ENCODE measurements at places on chromosomes 7 and 10. TPM values are rescaled to one million over a fixed set of nuclear protein-coding genes. Genes with fewer than 3 reads are reported as not detected.

DNA sequence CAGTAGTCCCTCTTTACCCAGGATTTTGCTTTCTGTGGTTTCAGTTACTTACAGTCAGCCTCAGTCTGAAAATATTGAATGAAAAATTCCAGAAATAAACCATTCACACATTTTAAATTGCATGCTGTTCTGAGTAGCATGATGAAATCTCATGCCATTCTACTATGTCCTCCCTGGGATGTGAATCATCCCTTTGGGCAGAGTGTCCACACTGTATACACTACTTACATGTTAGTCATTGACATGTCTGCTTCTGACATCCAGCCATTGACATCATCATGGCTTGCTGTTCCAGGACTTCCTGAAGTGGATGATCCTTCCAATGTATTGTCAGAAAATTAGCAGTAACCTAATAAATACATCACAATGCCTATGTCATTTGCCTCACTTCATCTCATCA lies 34.6 kb upstream of the MALRD1 start:
- DNase-seq: peak; percentile 97

The SPDYE6 gene
- polyA plus RNA-seq: not detected

DNA sequence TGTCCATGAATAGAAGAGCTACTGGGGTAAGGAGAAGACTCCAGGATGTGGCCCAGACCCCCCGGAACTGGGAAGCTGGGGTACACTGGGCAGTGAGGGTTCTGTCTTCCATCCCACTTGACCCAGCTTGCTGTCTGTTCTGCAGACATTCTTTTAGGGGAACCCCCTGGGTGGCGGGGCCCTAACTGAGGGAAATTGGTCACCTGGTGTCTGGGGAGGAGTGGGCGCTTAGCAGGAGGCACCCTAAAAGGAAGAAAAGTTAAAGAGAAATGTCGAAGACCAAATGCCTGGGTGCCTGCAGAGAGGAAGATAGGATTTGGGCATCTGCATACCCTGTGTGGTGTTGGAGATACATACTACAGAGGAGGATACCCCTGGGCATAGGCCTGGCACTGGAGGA lies 1.0 kb downstream of the AP1S1 start:
- DNase-seq: no peak

The INHBA gene
- 60.2 TPM for polyA plus RNA-seq

The SUN3 gene
- polyA plus RNA-seq: not detected

GRCh38 chr10:119616882-119617570 lies 20.3 kb upstream of the TIAL1 start:
- no peak for DNase-seq

DNA sequence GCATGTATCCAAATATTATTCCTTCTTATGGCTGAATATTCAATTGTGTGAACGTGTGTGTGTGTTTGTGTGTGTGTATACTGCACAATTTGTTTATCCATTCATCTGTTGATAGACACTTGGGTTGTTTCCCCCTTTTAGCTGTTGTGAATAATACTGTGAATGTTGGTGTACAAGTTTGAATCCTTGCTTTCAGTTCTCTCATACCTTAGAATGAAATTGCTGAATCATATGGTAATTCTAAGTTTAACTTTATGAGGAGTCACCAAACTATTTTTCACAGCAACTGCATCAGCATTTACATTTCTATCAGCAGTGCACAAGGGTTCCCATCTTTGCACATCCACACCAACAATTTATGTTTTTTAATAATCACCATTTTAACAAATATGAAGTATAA lies 86.9 kb upstream of the GATAD1 start:
- DNase-seq: peak; percentile 31

- no peak for DNase-seq
These were observed 10.4 kb downstream of the NUB1 start for GRCh38 chr7:151351967-151352366.

GRCh38 chr10:97891497-97892167 lies 42.0 kb downstream of the GOLGA7B start:
- no peak for DNase-seq

GRCh38 chr10:70343312-70343711 lies 39.1 kb downstream of the LRRC20 start:
- no peak for DNase-seq

The RPEL1 gene
- polyA plus RNA-seq: 0.07 TPM

DNA sequence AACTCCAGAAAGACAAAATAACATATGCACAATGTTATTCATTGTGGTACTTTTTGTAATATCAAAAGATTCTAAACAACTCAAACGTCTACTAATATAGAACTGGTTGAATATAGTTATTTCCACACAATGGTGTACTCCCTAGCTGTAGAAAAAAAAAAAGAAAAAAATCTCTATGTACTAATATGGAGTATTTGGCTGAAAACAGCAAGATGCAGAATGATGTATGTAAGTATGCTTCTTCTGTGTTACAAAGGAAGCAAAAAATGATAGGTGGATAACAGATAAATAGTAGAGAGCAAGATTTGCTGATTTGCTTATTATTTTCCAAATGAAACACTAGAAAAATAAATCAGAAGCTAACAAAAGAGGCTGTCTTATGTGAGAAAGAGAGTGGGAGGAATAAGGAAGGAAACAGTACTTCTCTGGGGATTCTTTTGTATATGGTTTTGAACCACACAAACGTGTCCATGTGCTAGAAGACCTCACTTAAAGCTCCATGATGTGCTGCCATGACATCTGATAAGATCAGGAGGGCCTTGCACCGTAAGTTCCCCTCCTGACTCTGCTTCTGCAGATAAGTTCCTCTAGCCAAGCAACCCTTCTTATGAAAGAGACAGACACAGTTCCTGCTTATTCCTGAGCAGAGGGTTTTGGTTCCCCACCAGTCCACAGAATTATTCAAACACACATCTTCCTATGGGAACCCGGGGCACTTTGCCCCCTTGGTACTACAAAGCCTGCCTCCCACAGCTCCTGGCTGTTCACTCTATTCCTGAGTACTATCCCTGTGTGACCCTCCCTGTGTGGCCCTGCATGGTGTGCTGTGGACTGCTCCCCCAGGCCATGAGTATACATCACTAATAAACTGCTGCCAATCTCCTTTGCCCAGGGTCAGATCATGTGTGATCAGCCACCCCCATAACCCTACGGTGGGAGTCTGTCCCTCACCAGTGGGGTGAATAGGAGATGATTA lies 159.1 kb downstream of the CCDC71L start:
- no peak for DNase-seq

DNA sequence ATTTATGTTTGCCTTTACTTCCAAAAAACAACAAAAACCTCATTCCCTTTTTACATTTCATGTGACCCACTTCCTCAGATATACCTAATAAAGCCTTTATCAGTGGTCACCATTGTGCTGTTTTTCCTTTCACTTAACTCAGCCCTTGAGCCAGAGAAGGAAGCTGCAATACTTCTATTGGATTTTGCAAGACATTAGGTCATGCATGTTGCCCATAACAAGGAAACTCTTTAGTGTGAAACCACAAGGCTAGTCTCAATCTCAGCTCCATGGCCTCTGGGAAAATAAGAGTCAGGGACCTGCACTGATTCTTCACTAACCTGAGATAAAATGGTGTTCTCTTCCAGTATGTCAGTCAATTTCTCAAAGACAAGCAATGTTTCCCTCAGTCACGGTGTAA lies 27.8 kb downstream of the STEAP4 start:
- no peak for DNase-seq

DNA sequence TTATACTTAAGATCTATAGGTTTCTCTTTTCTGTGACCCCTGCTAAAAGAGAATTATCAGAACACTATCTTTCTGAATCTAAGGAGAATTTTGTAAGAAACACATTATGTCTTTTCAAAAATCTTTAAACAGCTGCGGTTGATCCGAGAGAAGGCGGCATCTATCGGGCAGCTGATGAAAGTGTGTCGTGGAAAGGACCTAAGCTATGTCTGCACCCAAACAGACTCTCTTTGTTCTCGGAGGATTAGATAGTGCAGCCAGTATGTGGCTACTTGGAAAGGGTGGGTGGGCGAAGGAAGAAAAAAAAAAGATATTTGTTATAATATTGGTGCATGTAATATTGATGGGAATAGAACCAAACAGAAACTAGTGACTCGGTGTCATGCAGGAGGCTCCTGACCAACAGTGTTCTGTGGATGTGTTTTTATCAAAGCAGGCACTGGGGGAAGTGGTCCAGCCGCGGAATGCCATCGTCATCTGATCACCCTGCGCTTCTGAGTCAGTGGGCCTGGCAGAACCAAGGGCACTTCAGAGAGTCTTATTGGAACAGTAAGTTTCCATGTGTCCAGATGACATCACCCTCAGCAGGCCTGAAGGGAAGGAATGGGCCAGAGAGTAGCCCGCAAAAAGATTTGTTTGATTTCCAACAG lies 509.7 kb upstream of the AKR1E2 start:
- DNase-seq: peak; percentile 89

- DNase-seq: no peak
These were observed 110.1 kb downstream of the DOCK1 start for GRCh38 chr10:127015373-127015772.

- DNase-seq: no peak
These were observed 39.5 kb downstream of the PPP1R3C start for GRCh38 chr10:91593366-91593765.

GRCh38 chr10:99224766-99225165 lies 10.9 kb downstream of the HPSE2 start:
- no peak for DNase-seq

DNA sequence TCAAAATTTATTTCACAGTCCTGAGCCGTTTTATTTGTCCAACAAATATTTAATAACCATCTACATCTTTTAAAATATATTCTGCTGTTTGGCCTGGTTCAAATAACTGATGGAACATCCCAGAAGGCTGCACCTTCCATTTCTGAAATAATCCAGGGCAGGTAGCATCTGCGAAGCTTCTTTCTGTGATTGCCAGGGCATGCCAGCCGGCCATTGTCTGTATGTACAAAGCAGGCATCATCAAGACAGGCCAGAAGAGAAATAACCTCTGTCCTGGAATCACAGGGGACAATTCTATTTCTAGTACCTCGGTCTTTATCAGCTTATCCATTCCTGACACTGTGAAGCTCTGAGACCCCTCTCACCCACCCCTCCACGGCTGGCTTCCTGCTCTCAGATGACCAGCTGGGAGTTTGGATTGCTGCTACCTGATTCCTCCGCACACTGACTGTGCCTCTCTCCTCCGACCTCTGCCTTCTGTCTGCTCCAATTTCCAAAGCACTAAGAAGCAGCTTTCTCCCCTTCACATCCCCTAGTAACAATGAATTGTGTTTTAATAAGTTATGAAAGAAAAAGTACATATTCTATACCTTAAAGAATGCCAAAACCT lies 8.0 kb downstream of the DGKI start:
- DNase-seq: no peak

DNA sequence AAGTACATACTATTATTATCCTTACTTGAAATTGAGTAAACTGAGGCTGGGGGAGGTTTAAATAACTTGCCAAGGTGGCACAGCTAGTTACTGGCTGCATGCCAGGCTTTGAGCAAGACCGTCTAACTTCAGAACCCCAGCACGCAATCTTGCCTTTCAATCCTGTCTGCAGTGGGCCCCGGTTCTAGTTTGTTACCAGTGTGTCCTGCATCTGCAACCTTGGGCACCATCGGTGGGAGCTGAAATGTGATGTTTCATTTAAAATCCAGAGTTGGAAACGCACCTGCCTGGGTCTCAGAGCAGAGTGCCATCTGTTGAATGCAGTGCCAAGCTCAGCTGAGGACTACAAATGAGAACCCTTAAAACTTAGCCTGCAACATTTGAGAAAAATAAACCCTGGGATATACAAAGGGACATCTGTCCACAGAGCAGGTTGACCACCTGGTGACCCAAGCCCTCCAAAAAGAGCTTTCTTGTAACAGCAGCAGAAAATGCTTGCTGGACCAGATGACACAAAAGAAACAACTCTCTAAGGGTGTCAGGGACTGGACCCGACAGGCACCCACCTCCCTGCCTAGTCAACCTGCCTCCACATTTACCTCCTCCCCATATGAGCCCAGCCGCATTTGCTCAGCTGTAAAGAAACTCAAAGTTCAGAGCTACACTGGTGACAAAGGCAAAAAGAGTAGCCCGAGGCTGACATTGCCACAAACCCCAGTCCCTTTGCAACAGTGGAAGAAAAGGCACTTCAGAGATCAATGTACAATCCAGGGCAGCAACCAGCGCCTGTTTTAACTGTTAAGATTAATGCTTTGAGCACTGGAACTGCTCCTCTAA lies 1.7 kb downstream of the SH3PXD2A start:
- no peak for DNase-seq

The PCLO gene
- polyA plus RNA-seq: 0.05 TPM

The C7orf57 gene
- not detected for polyA plus RNA-seq

The EPO gene
- polyA plus RNA-seq: not detected

The PRLHR gene
- not detected for polyA plus RNA-seq

DNA sequence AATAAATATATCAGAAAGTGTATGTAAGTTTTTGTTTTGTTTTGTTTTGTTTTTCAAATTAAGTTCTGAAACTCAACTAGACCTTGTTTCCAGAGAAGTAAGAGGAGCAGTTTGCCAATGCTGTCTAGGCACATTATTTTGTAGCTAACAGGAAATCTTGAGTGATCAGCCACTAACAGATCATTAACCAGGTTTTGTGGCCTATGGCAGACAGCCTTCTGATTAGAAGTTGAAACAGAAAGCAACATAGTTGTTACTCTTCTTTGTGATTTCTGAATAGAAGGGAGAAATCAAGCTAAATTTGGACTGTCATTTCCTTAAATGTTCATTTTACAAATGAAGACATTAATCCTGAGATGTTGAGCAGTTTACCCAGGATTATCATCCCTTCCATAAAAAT lies 142.6 kb downstream of the PLXDC2 start:
- no peak for DNase-seq

- peak; percentile 29 for DNase-seq
These were observed 23.8 kb upstream of the PIK3AP1 start for GRCh38 chr10:96743988-96744585.

The RAB19 gene
- polyA plus RNA-seq: not detected

DNA sequence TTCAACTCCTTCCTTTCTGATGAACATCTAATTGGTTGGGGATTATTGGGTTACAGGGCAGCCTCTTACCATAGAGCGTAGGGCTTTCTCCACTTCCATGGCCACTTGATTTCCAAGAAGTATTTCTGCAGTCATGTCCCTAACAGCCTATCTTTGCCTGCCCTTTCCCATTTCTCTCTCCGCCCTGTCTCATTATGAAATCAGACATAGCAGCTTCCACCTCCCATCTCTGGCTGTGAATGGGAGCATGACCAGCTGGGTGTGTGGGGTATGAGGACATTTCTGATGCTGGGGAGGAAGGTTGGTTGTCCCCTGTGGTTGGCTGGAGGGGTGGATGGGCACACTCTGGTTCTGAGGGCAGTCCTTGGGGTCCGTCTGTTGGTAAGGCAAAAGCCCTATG lies 41.2 kb downstream of the ADCYAP1R1 start:
- DNase-seq: no peak

DNA sequence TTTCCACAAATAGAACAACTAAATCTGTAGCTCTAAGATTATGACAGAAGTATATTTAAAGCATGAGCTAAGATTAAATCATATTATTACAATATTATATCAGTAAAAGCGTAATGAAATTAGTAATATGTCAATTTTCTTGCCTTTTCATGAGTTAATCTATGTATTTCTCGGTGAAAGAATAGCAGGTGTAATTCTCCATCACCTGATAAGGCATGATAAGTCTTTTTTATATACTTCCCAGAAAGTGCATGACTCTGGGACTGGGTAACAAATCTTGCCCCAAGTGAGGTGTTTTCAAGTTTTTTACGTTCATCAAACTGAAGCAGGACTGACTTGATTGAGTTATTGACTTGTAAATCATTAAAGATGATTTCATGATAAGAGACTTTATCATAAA lies 100.5 kb downstream of the HECW1 start:
- no peak for DNase-seq

GRCh38 chr10:43785252-43785651 lies 136.6 kb upstream of the ZNF32 start:
- DNase-seq: no peak

The TACR2 gene
- not detected for polyA plus RNA-seq

The CALN1 gene
- polyA plus RNA-seq: not detected

- DNase-seq: no peak
These were observed 61.2 kb downstream of the EMX2 start for GRCh38 chr10:117603726-117604125.

The DENND2A gene
- 10.3 TPM for polyA plus RNA-seq
